ENCODE measurements at places on chromosomes 6 and 20. TPM values are rescaled to one million over a fixed set of nuclear protein-coding genes. Genes with fewer than 3 reads are reported as not detected.

DNA sequence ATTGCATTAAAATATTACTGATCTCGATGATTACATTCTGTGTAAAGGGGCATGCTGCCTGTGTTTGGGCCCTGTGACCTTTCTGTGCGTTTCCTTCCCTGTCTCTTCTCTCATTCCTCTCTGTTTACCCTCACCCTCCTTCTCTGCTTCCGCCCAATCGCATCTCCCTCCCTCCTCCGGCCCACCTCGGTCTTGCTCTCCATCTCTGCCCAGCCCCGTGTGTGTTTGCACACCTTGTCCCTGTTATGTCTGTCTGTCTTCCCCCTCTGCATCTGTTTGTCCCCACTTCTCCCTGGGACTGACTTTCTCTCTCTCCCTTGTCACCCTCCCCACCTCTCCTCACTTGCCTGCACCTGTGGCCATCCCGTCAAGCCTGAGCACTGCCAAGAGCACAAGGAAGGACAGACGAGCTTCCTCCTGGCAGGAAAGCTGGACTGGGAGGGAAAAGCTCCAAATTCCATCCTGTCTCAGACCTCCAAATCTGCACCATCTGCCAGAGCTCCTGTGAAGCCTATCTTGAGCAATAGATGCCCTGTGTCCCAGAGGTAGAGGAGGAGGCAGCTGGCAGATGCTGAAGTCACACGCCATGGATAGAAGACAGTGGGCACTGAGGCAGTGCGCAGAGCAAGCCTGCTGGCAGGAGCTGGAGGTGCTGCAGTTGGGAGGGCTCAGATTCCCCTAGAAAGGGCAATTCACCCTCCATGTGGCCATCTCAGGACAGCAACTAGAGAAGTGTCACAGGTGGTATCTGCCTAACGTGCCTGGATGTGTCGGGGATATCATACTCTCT lies 172.3 kb downstream of the PTPRT start:
- no peak for DNase-seq

DNA sequence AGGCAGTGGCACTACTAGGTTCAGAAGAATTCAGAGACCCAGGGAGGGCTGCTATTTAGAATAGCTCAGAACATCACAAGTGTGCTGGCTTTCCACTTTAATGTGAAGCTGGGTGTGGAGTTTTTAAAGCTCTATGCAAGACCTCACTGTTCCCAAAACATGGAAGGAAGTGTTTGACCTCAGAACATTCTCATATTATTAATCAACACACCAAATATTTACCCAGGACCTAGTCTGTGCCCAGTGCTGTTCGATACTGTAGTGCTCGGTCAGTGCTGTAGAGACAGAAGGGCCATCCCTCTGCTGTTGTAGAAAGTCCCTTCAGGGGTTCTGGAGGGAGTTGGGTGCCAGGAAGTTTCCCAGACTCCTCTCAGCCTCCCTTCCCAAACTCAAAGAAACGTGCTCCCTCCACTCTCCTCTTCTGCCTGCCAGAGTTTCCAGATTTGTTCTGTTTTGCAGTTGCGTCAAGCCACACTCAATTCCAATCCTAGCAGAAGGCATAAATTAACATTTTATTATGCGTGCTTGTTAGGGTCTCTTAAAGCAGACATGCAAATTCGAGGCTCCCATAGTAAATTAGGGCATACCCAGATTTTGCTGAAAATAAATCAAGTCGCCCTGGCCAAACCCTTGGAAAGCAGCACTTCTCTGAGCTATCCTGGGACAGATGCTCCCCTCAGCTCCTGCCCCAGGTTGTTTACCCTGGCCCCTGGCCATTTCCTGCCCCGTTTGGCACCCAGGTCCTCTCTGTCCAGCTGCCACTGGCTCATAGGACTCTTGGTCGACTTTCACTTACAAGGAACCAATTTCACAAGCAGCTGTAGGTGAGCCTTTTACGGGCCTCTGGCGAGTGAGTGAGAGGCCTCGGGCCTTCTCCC lies 248.6 kb downstream of the HIVEP2 start:
- no peak for DNase-seq

GRCh38 chr20:8117636-8118035 lies 14.4 kb upstream of the PLCB1 start:
- DNase-seq = no peak

- no peak for DNase-seq
Observed at GRCh38 chr6:28980852-28981430, 24.2 kb downstream of the ZNF311 start.

GRCh38 chr20:53164072-53164471 lies 191.9 kb downstream of the TSHZ2 start:
- no peak for DNase-seq

GRCh38 chr6:147633191-147633590 lies 124.7 kb downstream of the SAMD5 start:
- DNase-seq = no peak

GRCh38 chr6:111980143-111980542 lies 73.8 kb upstream of the CCN6 start:
- peak; percentile 70 for DNase-seq

- DNase-seq = no peak
Observed at GRCh38 chr20:45153752-45154151, 20.9 kb upstream of the PI3 start.

- DNase-seq = no peak
Observed at GRCh38 chr6:16388488-16388887, 150.1 kb downstream of the GMPR start.

- no peak for DNase-seq
Observed at GRCh38 chr20:8370774-8371173, 238.7 kb downstream of the PLCB1 start.

- DNase-seq = no peak
Observed at GRCh38 chr6:1016329-1017302, 295.3 kb upstream of the FOXQ1 start.

- no peak for DNase-seq
Observed at GRCh38 chr6:146870760-146871159, 272.0 kb downstream of the ADGB start.

GRCh38 chr6:108132863-108133262 lies 33.0 kb upstream of the NR2E1 start:
- DNase-seq = no peak

- DNase-seq = no peak
Observed at GRCh38 chr6:18533793-18534192, 146.6 kb downstream of the RNF144B start.

DNA sequence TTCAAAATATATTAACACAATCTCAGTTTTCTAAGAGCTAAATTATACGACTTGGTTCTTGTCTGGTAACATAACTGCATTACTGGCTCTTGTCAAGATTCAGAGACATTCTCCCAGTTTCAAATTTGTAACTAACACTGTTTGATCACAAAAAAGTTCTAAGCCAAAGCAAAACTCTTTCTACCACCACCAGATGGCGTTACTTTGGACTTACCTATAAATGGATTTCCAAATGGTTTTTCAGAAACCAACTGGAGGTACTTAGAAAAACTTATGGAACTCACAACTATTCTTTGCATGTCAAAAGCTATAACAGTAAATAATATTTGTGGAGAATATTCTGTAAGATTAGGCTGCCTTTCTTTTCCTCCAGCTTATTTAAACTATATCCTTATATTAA lies 34.2 kb upstream of the GFRAL start:
- DNase-seq = no peak

- DNase-seq = no peak
Observed at GRCh38 chr20:11217326-11218172, 543.8 kb upstream of the JAG1 start.

GRCh38 chr6:116238083-116238482 lies 15.8 kb downstream of the TSPYL4 start:
- no peak for DNase-seq

DNA sequence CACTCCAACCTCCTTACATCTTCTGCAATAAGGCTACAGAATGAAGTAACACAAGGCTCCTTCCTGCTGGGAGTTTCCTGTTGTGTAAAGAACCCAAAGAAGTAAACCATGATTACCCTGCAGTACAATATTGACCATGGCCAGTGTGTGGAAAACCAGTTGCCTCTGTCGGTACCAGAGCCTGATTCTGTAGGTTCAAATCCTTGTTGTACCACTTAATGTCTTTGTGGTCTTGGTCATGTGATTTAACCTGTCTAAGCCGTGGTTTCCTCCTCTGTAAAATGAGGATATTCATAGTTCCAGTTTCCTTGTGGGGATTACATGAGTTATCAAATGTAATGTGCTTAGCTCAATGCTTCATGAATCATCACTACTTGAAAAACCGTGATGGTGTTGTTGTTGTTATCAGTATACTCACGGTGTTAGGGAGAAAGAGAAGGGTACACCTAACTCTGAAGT lies 60.3 kb upstream of the PRELID3B start:
- DNase-seq = no peak

- no peak for DNase-seq
Observed at GRCh38 chr6:40538556-40538955, 48.6 kb downstream of the LRFN2 start.

DNA sequence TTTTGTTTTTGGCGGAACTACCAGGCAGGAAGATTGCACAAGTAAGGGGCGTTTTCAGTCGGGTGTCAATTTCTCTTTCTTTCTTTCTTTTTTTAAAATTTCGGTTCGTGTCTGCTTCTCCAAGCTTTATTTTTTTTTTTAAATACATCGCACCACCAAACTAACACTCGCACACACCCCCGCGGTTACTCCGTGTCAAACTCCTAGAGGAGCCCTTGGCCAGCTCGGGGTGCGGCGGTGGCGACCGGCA lies 338 bp downstream of the UTRN start:
- DNase-seq = no peak

DNA sequence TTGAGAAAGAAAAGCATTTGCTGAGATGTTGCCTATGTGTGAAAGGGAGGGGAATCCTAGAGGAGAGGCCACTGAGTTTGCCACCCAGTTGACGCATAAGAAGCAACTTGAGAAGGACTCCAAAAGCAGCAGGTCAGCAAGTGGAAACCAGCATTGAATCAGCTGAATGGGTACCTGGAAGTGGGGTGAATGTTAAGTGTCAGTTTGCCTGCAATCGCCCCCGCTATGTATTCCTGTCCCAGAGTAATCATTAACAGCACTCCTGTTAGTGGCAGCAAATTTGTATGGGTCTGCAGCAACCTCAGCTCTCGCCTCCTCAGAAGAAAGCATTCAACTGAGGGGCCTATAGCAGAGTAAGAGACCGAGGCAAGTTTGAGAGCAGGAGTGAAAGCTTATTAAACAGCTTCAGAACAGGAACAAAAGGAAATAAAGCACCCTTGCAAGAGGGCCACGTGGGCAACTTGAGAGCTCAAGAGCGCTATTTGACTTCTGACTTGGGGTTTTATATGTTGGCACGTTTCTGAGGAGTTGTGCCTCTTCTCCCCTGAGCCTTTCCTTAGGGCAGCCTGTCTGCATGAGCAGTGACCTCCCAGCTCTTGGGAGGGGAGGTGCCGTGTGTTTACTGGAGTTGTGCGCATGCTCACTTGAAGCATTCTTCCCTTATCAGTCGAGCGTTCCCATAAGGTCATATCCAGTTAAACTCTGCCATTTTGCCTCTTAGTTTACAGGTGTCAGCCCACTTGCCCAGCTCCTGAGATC lies 122.6 kb upstream of the PHACTR1 start:
- peak; percentile 66 for DNase-seq

Gene TMEM244
- not detected for total RNA-seq

Gene C20orf141
- total RNA-seq = not detected

Gene BCL2L1
- total RNA-seq = 181 TPM

Gene RNF144B
- total RNA-seq = 60.4 TPM

Gene ARMH2
- 0.50 TPM for total RNA-seq

Gene AIF1
- total RNA-seq = 38.5 TPM

Gene NMBR
- not detected for total RNA-seq

Gene PRIM2
- 14.9 TPM for total RNA-seq
